ENCODE measurements at places on chromosomes 3 and 15.

DNA sequence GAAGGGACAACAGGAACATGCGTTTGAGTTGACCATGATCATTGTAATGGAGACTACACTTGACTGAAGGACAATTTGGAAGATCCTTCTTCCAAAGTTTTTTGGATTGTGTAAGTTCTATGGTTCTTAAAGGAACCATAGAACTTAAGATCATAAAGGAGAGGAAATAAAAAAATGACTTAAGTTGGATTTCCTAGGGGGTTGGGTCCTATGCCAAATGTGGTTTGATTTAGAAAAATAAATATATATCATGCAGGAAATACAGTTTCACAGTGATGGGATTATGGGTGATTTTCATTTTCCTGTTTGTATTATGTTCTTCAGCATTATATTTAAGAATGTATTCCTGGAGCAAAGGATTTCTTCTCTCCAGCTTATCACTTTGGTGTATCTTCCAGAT, 305.5 kb upstream of the DPH6 start:
- no peak for DNase-seq

- peak; percentile 45 for DNase-seq
Observed at GRCh38 chr3:170740726-170741591, 129.0 kb downstream of the RPL22L1 start.

DNA sequence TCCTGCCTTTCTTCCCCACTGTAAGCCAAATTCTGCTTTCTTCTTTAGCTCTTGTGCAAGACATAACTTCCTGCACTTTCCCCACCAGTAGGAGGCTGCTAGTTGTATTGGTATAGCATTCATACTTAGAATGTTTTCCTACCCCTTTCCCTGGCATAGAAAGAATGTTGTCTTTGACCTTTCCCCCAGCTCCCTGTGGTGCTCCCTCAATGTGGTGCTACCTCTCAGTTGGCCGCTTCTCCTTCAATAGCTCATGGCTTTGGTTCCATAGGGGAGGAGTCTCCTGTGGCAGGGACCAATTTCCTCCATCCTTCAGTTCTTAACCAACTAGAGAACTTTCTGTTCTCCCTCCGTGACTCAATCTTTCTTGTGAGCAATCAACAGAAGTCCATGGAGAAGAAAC, 67.5 kb upstream of the AKAP13 start:
- no peak for DNase-seq

GRCh38 chr15:34011481-34011880, 27.5 kb downstream of the AVEN start:
- DNase-seq, result no peak

GRCh38 chr3:127016043-127016343, 33.1 kb downstream of the PLXNA1 start:
- DNase-seq, result no peak

GRCh38 chr3:41653571-41654239, 308.2 kb downstream of the ULK4 start:
- no peak for DNase-seq

- DNase-seq, result no peak
Observed at GRCh38 chr15:59312205-59312604, 60.5 kb downstream of the MYO1E start.

GRCh38 chr3:107846279-107846852, 244.5 kb downstream of the CD47 start:
- DNase-seq, result peak; percentile 66

DNA sequence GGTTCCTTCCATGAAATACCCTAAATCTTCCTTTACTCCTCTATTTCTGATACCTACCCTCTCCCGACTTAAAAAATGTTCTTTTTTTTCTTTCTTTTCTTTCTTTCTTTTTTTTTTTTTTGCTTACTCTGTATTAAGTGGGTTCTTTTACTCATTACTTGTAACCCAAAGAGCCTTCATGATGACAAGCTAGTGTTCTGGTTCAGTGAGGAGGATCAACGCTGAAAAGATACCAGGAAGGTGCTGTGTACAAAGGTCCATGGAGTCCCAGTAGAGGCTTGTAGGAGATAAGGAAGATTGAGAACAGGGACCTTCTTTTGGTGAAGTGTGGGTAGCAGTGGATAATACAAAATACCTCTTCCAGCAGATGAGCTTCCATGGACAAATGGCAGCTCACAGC, 63.8 kb upstream of the SLC2A2 start:
- DNase-seq, result no peak

DNA sequence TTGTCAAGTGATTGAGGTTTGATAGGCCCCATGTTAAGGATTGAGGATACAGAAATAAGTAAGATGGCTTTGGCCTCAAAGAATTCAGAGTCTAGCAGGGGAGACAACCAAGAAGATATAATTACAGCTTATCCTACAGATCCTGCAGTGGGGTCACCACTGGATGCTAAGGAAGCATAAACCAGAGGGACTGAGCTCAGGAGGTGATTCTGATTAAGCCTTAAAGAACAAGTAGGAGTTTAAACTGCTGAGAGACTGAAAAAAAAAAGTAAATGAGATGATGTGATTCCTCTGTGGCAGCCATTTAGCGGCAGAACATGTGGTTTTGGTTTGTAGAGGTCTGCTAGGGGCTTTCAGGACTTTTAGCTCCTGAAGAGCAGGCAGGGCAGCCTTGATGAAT, 72.1 kb upstream of the ROPN1 start:
- no peak for DNase-seq

GRCh38 chr3:45659661-45660566, 29.3 kb upstream of the SACM1L start:
- DNase-seq, result no peak

DNA sequence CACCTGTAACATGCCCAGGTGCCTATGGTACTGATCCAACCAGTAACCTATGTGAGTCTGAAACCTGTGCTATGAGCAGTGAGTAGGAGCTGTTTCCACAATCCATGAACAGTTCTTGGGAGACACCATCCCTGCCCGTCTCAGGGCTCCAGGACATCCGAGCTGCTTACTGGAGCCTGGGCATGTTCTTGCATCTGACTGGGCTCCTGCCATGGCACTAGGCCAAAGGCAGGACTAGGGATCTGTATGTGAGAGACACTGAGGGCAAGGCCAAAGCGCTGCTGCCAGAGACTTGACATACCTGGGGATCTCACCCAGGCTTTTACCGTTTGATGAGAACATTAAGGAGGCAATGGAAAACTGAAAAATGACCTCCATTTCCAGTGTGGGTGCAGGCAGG, 59.8 kb downstream of the WDR76 start:
- no peak for DNase-seq

- DNase-seq, result no peak
Observed at GRCh38 chr3:153061938-153062528, 100.0 kb upstream of the RAP2B start.
